ENCODE measurements at places on chromosomes 16 and 17.

GRCh38 chr16:47499700-47500264, 38.7 kb downstream of the PHKB start:
- DNase-seq, result no peak

GRCh38 chr17:3535253-3535995, 22.2 kb downstream of the TRPV3 start:
- DNase-seq, result peak; percentile 18

DNA sequence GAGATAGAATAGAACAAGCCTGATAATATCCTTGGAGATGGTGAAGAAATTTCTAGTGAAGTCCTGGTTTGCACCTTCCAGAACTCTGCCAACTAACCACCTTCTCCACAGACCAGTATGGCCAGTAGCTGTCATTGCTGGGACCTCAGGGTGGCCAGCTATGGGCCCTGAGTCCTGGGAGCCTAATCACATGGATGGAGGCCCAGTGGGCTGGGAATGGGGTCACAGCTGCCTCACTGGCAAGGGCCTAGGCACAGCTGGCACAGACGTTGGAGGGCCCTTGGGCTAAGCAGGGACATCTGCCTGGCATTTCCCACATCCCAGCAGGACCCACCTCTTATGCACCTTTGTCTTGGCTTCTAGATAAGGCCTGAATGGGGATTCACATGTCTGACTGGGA, 7.6 kb upstream of the WNT3 start:
- no peak for DNase-seq

GRCh38 chr16:17567455-17567854, 96.7 kb upstream of the XYLT1 start:
- DNase-seq, result no peak

GRCh38 chr17:68719431-68719830, 118.3 kb upstream of the FAM20A start:
- no peak for DNase-seq

DNA sequence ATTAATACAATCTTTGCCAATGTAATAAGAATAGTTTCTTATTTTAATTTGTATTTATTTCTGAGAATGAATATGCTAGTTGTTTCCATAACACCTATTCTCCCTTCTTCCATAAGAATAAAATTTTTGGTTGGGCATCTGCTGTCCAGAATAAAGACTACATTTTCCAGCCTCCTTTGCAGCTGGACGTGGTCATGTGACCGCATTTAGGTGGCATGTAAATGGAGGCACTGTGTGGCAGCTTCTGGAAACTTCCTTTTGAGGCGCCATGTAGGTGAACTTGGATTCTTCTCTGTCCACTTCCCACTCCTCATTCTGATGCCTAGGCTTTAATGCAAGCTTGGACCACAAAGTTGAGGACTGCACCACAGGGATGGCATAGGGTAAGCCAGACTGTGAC, 215.4 kb upstream of the AXIN2 start:
- DNase-seq, result no peak

GRCh38 chr17:19650826-19651225, 2.3 kb downstream of the ALDH3A2 start:
- no peak for DNase-seq

- no peak for DNase-seq
Observed at GRCh38 chr16:6861815-6862477, 470.7 kb upstream of the RBFOX1 start.

DNA sequence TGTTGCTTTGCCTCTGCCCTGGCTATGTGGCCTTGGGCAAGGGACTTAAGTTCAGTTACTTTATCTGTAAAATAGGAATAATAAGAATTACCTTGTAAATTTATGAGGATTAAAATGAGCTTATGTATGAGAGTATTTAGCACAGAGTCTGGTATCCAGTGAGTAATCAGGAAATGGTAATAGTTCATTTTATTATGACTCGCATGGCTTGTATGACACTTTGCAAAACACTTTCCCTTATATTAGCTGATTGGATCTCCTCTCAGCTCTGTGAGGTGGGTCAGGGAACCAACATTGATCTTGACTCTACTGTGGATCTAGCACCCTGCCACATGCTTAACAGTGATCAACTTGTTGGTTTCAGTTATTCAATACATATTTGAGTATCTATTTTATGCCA, 8.3 kb upstream of the CDH3 start:
- no peak for DNase-seq

- DNase-seq, result no peak
Observed at GRCh38 chr17:41768682-41769288, 17.7 kb downstream of the JUP start.

GRCh38 chr17:67833946-67834631, 8.8 kb downstream of the BPTF start:
- DNase-seq, result no peak

GRCh38 chr17:41672153-41672552, 16.5 kb upstream of the EIF1 start:
- no peak for DNase-seq

- no peak for DNase-seq
Observed at GRCh38 chr17:27667656-27668487, 36.9 kb downstream of the LGALS9 start.

- no peak for DNase-seq
Observed at GRCh38 chr17:78462148-78462547, 83.7 kb downstream of the PGS1 start.

GRCh38 chr16:78984324-78984723, 616.2 kb downstream of the MAF start:
- DNase-seq, result no peak

- DNase-seq, result no peak
Observed at GRCh38 chr17:59666235-59666634, 41.0 kb downstream of the PTRH2 start.

GRCh38 chr17:66965801-66966262, 1.3 kb downstream of the CACNG4 start:
- no peak for DNase-seq

DNA sequence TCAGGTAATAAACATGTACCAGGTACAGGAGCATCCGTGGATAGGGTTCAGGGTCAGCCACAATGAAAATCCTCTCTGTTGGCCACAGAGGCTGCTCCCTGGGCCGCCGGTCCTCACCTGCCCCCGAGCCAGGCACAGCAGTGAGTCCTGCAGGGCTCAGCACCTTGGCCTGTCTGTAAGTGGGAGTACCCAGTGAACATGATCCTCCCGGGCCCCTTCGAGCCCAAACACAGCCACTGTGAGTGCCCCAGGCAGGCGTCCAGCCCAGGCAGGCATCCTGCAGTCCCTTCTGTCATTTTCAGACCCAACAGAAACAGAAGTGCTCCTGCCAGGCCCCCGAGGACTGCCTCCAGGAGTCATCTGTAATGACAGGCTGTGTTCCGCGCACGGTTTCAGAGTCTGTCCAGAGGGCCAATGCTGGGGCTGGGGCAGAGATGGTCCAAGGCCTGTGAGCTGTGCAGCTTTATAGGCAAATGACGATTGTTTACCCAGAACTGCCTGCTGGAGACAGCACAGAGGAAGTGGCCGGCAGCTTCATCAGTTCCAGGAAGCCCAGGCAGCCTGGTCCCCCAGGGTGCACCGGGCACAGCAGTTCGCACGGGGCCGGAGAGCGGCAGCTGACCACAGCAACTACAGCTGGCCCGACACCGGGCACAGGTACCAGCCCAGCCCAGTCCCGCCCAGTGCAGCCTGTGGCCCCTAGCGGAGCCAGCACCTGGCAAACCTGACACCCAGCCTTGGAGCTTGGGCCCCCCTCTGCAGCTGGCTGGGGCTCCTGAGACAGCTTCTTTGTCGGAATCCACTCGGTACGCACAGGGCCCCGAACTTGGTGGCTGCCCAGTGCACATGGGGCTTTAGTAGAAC, 13.2 kb downstream of the SLC7A5 start:
- no peak for DNase-seq

- no peak for DNase-seq
Observed at GRCh38 chr16:86854626-86855294, 276.4 kb downstream of the FOXL1 start.

DNA sequence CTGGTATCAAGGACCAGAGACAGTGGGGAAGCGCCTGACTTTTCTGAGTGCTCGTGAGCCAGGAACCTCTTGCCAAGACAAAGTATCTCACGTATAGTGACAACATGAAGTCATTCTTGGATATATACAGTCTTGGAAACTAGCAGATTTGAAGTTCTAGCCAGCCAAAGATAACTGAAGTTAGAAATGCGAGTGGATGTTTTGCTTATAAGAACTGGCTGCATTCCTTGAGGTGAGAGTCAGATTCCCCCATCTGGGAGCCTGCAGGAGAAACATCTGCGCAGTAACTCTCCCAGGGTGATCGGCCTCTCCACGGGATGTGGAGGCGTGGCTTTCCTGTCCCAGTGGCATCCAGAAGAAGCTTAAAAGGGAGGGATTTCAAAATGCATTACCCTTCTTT, 89.8 kb downstream of the SHISA6 start:
- no peak for DNase-seq

DNA sequence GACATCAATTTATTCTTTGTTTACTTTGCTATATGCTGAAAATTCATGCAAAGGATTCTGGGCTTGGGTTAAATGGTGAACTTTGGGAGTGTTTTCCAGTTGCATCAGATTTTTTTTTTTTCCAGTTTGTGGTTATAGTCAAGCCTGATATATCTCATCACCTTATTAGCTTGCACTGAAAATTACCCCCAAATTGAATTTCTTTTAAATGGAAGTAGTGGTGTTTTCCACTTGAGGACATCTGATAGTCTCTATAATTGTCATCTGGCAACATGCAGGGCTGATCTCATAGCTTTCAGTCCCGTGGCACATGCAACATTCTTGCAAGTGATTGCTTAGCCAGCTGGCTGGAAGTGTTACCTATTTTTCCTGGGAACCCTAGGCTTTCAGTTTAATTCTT, 4.7 kb upstream of the KRTAP3-1 start:
- DNase-seq, result no peak

DNA sequence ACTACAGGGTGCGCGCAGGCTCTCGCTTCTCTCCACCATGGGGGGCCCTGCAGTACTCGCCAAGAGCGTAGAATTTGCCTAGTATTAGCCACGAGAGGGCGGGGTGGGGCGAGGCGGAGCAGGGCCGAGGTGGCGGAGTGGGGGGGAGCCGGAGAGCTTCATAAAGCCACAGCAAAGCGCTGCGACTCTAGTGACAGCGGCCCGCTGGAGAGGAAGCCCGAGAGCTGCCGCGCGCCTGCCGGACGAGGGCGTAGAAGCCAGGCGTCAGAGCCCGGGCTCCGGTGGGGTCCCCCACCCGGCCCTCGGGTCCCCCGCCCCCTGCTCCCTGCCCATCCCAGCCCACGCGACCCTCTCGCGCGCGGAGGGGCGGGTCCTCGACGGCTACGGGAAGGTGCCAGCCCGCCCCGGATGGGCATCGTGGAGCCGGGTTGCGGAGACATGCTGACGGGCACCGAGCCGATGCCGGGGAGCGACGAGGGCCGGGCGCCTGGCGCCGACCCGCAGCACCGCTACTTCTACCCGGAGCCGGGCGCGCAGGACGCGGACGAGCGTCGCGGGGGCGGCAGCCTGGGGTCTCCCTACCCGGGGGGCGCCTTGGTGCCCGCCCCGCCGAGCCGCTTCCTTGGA, at the start of gene TBX21:
Gene TBX21, plus strand, starts transcription at position 190 of the 627 bp plus-strand sequence. Its CDS starts 219 bp downstream, at position 409.
- DNase-seq, result peak; percentile 91

DNA sequence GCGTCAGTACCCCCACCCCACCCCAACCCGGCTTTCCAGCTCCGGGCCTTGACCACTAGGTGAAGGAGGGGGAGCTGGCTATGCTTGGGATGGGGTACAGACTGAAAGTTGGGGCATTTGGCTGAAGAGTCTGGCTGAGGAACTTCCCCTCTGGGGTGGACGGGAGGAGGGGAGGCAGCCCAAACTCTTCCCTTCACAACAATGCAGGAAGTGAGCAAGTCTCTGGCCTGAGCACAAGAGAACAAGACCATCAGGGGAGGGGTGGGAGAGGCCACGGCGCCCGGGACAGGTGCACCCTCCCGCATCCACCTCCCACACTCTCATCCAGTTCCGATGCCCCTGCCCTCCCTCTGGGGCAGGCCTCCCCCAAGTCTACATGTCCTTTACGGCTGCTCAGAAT, 5.6 kb downstream of the USH1G start:
- no peak for DNase-seq

GRCh38 chr17:8985054-8985701, 19.7 kb upstream of the PIK3R5 start:
- DNase-seq, result no peak

- DNase-seq, result no peak
Observed at GRCh38 chr17:42908872-42909700, 8.5 kb downstream of the G6PC1 start.

DNA sequence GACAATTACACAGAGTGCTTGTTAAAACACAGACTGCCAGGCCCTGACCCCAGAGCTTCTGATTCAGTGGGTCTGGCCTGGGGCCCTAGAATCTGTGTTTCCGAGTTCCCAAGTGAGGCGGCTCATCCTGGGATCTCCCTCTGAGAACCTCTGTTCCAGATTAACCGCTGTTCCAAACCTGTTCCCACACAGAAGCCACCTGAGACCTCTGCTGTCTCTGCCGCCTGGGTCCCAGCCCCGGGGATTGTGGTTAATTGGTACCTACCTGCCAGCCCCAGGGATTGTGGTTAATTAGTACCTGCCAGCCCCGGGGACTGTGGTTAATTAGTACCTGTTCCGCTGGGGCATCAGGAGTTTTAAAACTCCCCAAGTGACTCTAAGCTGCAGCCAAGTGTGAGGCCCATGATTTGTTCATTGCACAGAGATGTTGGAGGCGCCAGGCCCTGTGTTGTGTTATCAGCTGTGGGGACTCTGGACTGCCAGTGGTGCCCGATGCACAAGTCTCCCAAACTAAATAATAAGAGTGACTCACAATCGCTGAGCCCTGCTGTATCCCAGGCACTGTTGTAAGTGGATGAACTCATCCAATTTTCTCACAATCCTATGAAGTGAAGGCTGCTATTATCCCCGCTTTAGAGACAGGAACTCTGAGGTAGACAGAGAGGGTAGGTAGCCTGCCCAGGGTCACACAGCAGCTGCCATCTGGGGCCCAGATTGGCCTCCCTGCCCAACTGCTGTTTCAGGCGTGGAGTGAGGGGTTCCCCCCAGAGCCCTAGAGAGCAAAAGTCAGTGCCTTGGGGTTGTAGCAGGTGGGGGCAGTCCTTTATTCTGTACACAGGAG, 219.7 kb downstream of the IRF8 start:
- DNase-seq, result no peak

- no peak for DNase-seq
Observed at GRCh38 chr17:46139432-46140210, 53.6 kb downstream of the KANSL1 start.

- no peak for DNase-seq
Observed at GRCh38 chr16:6957681-6958080, 375.0 kb upstream of the RBFOX1 start.

- DNase-seq, result no peak
Observed at GRCh38 chr17:11932337-11932898, 64.9 kb downstream of the ZNF18 start.

- no peak for DNase-seq
Observed at GRCh38 chr17:79851461-79851817, 12.2 kb upstream of the CBX4 start.

GRCh38 chr17:45973099-45973780, 25.8 kb upstream of the STH start:
- no peak for DNase-seq

- DNase-seq, result no peak
Observed at GRCh38 chr17:80722661-80723060, 178.0 kb downstream of the RPTOR start.

- DNase-seq, result no peak
Observed at GRCh38 chr17:33121272-33121671, 129.6 kb downstream of the SPACA3 start.

Measured in stimulated activated CD8-positive, alpha-beta memory T cell treated with anti-CD3 and anti-CD28 coated beads, Interleukin-7, amount 100 ng/mL, for 4 hours (primary cell).